ENCODE measurements at places on chromosomes 1 and 21.

DNA sequence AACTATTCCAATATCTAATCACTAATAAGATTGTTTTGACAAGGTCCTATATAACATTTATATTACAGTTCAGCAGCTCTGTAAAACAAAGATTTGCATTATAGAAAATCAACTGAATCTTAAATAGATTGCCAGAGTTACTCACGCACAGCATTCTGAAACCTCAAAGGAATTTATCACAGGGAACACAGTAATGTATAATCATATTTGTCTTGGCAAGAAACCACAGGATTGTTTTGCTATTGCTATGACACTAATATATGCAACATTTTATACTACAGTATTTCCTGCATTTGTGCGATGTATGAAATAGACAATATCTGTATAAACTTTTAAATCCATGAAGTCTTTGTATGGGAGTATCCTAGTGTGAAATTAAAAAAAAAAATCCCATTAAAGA lies 101.4 kb downstream of the PLPPR5 start:
- DNase-seq, result no peak

- no peak for DNase-seq
Observed at GRCh38 chr1:232876506-232877364, 71.5 kb downstream of the MAP10 start.

DNA sequence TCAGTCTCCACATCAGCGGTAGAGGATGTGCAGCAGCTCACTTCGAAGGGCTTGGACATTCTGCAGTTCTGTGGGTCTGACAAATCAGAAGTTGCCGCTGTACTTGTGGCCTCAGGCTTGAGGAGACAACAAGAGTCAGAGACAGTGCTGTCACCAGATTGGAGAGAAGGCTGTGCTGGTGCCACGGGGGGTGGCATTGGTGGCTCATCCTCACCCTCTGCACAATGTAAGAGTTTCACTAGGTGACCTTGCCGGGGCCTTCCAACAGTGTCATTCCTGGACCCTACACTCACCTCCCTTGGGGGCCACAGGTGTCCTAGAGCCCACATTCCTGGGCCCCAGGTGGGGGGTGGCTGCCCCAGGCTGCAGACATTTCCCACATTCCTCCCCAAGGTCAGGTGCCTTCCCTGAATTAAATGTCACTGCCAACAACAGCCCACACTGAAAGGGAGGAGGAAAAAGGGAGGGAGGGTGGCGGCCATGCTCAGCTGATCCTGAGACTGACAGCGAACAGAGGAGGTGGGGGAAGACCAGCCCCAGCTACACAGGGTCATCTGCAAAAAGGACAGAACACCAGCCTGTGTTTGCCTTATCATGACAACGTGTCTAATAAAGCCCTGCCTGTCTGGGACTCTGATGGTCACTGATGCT lies 46.4 kb downstream of the TMCC2 start:
- DNase-seq, result no peak

DNA sequence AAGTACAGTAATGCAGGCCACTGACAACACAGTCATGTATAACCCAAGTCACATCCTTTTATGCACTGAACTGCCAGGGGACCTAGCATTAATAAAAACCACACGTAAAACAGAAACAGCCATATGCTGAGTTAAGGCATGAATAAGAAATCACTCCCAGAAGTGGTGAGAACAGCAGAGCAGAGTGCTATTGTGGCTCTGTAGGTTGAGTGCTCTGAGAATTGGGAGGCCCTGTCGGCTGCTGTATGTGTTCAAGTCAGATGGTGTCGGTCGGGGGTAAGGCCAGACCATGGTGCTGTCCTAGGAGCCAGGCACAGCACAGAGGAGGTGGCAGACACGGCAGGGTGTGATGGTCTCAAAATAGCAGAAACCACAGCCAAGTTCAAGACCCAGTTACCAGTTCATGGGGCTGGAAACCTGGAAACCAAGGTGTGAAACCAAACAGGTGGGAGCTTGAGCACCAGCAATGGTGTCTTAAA lies 126.6 kb upstream of the COA6 start:
- no peak for DNase-seq

- DNase-seq, result no peak
Observed at GRCh38 chr1:108592030-108592759, 32.3 kb downstream of the EEIG2 start.

DNA sequence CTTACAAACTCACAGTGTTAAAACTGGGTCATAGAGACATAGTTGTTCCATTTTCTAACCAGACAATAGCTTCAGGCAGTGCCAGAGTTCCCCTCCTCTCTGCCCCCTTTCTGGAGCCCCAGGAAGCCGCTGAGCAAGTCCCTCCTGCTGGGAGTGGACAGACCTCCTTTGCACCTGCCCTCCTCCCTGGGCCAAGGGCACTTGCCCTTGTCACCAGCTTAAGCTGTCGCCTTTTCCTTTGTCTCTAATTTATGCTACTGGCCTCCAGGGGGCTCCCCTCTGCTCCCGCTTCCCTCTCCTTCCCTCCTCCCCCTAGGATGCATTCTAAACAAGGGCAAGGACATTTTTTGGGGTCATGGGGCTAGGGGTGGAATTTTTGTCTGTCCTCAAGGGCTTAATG lies 182.4 kb downstream of the MIS18A start:
- no peak for DNase-seq

DNA sequence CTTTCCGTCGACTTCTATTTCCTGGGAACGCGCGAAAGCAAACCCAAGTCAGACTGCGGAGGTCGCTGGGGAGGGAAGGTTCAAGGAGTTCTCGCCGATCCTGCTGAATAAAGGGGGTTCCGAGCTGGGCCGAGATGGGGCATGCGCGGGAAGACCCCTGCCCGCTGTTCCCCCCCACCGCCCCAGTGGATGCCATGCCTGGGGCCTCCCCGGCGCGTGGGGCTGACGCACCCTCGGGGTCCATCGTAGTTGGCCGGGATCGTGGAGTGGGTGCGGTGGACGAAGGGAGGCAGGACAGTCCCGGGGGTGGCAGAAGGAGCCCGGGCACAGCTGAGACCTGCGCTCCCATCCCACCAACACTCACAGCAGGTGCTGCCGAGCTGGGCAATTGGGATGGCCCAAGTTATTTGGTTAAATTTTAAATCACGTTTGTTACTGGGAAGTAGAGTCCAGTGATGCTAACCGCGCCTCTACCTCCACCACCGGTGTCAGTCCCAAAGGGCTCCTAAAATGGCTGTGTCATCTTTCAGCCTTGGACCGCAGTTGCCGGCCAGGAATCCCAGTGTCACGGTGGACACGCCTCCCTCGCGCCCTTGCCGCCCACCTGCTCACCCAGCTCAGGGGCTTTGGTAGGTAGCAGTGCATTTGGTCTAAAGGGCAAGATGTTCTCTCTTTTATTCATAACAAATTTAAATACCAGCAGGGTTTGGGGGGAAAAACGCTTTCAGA lies 801 bp downstream of the MX1 start:
- DNase-seq, result no peak

DNA sequence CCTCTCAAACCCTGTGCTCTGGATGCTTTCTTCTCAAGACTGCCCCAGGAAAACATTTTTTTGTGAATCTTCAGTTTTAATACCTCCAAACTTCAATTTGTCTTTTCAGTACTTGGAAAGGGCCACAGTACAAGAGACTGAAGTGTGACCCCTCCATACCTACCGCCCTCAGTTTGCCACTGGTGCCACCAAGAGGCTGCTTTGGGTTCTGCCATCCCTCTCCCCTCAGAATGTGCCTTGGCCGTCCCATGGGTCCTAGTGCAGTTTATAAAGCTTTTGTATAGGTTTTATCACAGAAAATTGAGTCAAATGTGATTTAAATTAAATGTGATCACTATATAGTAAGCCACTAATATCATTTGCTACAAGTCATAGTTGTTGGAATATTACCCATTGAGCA lies 60.8 kb upstream of the PGD start:
- no peak for DNase-seq

GRCh38 chr1:216457356-216457755 lies 34.1 kb upstream of the USH2A start:
- DNase-seq, result no peak

DNA sequence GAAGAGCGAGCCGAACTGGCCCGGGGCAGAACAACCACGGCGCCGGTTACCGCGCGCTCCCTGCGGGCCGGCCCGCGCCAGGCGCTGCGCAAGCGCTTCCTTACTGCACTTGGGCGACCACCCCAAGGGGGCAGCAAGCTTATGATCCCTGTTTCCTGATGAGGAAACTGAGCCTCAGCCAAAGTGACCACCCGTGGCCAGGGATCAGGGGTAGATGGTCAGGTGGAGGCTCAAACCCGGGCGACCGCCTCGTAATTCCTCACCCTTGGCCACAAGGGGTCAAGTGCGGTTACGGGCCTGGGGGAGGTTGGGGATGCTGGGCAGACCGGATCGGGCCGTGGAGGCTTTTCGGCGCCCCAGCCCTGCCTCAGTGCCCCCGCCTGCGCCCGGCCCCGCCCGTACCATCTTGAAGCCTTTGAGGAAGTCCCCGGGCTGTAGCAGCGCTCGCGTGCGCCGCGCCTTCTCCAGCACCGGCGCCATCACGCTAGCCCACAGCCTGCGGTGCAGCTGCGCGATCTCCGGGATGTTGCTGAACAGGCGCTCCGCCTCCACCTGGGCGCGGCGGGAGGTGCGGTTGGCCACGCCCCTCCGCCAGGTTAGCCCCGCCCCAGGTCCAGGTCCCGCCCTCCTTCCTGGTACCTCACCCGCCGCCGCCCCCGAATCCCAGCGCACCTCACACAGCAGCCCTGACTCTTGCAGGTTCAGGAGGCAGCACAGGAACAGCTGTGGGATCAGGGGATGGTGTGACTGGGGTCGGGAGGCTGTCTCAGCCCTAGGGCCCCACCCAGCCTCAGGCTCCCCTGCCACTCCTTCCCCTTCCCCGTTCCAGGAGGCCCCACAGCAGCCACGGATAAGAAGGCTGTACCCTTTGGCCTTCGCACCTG lies 5.4 kb upstream of the TNFRSF25 start:
- DNase-seq, result no peak

- DNase-seq, result no peak
Observed at GRCh38 chr1:214337015-214337414, 56.1 kb downstream of the SMYD2 start.

- DNase-seq, result no peak
Observed at GRCh38 chr1:7159116-7159781, 374.0 kb downstream of the CAMTA1 start.

- DNase-seq, result peak; percentile 11
Observed at GRCh38 chr1:114510274-114511031, 550 bp downstream of the TRIM33 start.

DNA sequence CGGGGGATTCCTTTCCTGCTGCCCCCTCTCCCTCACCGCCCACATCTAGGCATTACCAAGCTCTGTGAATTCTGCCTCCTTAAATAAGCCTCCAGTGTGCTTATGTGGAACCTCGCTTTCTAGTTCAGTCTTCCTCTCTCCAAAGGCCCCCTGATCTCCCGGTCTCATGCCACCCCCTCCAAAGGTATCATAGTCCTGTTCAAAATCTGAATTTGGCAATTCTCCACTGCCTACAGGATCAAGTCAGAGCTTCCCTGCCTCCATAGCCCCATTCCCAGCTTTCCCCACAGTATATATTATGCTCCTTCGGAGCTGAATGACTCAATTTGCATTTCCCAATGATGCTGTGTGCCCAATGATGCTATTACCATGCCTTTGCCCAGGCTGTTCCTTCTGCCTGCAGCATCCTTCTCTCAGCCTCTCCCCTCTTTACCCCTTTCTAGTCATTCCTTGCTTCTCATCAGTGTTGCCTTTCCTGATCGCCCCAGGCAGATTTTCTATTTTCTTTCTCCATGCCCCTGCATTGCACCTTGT lies 1.7 kb downstream of the AZIN2 start:
- no peak for DNase-seq

DNA sequence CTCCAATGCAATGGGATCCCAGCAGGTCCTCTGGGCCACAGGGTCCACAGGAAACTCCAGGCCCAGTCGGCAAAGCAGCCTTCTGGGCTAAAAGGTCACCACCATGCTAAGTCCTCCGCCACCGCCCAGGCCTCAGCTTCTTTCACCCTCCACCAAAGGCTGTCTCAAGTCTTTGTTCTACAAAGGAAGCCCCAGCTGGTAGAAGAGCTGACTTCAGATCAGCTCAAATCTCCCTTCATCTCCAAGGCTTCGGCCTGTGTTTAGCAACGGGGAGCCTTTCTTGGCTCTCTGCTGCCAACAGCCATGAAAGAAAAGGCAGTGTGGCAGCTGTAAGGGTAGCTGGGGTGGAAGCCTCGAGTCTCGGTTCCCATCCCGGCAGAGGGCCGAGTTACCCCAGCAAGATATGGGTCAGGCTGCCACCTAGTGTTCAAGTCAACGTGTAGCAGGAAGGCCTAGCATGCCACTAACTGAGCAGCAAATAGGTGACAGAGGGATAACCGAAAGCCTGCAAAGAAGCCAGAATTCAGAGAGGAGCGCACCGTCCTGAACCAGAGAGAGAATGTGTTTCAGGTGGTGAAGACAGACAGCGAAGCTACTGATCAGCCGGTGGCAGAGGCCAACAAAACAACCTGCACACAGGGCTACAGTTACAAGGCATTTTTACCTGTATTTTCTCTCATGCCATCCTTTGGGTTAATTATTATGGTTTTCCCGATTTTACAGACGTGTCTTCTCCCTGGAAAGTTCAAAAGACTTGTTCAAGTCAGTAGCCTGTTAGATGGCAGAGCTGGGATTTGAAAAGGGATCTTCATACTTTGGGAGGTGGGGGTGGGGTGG lies 26.8 kb upstream of the CRNN start:
- DNase-seq, result peak; percentile 53

DNA sequence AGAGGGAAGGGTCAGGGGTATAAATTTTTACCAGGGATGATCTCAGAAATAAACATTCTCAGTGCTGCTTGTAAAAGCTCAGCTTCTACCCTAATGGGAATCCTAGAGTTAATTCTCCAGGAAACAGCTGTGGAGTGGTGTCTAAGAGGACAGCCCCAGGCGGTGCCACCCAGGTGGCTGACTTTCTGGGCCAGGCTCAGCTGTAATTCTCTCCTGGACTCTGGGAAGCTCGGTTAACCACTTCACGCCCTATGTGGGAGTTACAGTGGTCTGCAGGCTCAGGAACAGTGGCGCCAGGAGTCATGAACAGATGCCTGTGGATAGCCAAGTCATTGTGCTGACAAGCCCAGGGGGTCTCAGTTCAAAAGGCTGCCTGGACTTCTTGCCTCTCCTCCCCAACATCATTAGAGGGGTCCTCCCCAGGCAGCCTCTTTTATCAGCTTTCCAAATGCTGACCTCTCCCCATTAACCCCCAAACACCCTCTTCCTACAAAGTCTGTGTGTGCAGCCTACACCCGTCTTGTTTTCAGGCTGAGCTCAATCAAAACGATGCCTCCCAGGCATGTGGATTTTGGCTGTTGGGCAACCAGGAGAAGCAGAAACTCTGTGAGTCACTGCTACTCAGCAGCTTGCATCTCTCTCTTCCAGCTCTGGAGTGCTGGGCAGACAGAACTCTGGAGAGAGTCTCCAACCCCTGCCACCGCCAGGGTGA lies 1.2 kb downstream of the HHIPL2 start:
- DNase-seq, result no peak

DNA sequence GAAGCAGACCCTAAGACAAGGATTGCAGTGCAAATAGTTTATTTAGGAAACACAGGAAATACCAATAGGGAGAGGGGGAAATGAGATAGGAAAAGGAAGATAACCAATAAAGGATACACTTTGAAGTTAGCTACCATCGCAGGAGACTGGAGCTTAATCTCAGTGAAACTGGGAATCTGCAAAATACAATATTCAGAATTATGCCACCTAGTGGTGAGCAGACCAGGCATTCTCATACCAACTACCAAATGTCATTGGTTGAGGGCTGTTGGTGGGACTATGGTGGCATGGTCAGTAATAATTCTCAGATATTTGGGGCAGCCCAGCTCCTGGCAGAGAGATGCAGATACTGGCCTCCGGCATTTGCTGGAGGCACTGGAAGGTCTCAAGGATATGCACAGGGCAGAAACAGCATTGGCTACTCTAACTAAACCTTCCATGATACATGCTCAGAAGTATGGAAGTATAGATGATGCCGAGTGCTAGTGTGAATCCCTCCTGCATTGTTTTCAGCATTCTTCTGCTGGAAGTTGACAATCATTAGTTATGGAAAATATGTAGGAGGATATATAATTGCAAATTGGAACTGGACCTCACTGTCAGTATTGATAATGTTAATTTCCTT lies 11.8 kb upstream of the ZFP69B start:
- no peak for DNase-seq

All from activated T-helper 1 cell treated with Interleukin-2 at 50 U/mL for 16 hours (primary cell).